ENCODE measurements at places on chromosomes 5 and 9.
A peak's percentile ranks its signal among the peaks of the same experiment; 100 is the strongest.

DNA sequence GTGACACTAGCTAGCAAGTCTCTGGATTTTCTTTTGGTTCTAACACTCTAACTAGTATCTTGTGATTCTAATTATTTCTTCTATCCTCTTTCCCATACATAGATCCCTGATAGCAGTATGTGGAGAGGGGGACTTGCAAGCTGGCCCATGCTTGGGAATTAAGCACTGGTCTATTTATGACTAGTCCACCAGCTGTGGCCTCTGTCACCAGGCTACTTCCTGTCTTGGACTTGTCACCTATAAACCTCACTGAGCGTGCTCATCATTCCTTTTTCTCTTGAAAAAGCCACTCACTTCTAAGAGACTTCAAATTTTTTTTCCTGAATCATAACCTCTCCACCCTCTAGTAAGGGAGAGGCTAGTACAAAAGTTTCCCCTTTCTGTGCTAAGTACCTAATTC is 32.3 kb upstream of the MAMDC2 start:
- no peak for DNase-seq

GRCh38 chr5:146199176-146199815 is 4.1 kb upstream of the RBM27 start:
- no peak for DNase-seq

GRCh38 chr9:91786132-91786896 is 163.7 kb downstream of the ROR2 start:
- DNase-seq, result no peak

DNA sequence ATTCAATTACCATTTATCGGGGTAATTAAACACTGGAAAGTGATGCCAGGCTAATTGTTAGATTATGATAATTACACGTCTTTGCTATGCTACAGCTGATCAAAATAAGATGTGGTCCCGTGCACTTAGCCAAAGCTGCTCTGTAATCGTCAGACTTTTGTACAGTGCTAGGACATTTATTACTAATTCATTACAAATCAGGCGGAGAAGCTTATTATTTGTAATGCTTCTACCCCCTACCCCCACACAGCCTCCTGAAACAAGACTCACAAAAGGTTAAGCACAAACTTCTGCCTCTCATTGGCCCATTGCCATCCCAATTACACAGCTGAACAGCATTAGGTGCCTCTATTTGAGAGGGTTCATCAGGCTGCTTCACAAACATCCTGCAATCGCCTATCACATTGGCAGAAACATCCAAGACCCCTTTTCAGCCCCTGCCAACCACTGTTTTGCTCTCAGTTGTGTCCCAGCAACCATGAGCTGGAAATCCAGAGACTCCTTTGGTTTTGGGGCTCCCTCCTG is 232.7 kb downstream of the EFNA5 start:
- DNase-seq, result no peak

DNA sequence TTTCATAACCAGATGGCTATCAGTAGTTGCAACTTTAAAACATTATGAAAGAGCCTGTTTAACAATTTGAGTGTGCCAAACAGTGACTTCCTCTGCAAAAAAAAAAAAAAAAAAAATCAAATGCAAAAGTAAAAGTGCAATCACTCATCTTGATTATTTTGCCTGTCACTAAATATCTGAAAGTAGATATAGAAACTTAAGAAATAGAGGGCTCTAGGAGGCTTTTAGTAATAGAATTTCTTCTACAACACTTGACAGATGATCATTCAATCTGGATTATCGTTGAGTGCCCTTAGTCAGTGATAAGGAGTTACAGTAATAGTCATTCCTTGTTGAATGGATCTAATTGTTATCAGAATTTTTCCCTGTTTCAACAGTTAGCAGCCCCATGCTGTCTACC is 101.8 kb downstream of the CETN3 start:
- no peak for DNase-seq

GRCh38 chr5:117295941-117296340 is 721.3 kb upstream of the SEMA6A start:
- no peak for DNase-seq

GRCh38 chr5:528629-529511 is 4.6 kb upstream of the SLC9A3 start:
- no peak for DNase-seq

DNA sequence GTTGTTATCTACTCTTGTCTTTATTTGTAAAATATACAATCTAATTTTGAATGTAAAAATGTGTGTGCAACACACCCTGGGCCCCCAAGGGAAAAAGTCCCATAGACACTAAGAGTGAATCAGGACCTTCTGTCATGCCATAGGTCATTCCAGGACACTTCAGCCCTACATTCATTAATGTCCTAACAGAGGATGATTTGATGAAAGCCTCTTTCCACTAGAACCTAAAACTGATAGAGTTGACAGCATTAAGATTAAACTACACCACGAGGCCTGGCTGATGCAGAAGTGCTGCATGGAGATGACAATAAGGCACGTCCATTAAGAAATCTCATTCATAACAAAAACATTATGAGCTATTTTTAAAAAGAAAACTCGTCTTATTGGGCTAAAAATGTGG is 46.2 kb downstream of the FRMD3 start:
- no peak for DNase-seq

GRCh38 chr9:114771889-114772288 is 34.0 kb downstream of the TNFSF15 start:
- peak; percentile 35 for DNase-seq

- DNase-seq, result no peak
Observed at GRCh38 chr5:137708796-137709559, 26.9 kb downstream of the KLHL3 start.

- DNase-seq, result no peak
Observed at GRCh38 chr5:148033134-148033533, 30.6 kb upstream of the SPINK5 start.

GRCh38 chr5:2708751-2709150 is 42.7 kb downstream of the IRX2 start:
- no peak for DNase-seq

DNA sequence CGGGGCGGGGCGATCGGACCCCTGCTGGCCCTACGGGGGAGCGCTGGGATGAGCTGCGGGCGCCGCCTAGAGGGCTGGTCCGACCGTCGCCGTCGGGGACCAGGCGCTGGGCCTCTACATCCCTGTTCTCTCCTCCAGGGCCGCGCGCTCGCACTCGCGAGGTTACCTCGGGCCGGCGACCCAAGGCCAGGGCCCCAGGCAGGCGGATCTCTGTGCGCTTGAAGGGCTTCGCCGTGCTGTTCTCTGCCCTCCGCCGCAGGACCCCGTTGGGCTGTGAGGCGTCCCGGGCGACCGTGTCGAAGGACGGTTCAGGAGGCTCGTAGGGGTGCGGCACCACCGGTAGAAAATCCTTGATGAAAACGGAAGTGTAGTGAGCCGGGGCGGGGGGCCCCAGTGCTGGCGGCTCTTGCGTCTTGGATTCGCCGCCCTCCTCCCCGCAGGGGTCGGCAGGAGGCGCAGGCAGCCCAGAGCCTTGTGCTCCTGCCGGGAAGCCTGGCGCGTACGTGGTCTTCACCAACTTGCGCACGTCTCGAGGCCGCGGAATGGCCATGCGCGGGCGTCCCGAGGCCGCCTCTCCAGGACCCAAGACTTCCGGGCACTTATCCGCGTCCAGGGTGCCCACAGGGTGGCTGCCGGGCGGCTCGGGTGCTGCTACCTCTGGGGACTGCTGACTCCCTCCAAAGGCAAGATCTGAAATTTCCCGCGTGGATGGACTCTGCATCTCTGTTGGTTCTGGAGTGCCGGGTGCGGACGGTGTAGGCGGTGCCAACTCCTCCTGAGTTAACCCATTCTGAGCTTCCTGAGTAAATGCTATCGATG is 2.0 kb downstream of the PROB1 start:
- DNase-seq, result peak; percentile 52

GRCh38 chr5:34695275-34696027 is 39.3 kb downstream of the RAI14 start:
- DNase-seq, result no peak

Measured in fibroblast of mammary gland (primary cell).